Substantia nigra (tissue), 51 donors: ENCODE measurements at places on chromosomes 7 and 10.

GRCh38 chr7:76262683-76263402 is 39.6 kb upstream of the HSPB1 start:
- peak; percentile 43 for DNase-seq

DNA sequence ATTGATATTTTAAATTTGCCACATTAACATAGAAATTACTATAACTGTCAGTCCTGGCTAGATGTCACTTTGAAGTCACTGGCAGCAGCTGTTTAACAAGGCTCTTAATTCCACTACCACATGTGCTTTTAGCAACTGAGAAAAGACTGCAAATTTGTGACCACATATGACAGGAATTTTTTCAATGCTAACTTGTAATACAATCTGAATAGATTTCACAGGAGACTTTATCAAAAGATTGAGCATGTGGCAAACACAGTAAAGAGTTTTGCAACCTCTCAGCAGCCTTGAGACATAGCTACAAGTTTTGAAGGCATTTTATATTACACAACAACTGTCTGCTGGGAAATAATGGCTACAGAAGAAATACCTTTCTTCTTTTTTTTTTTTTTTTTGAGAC is 73.0 kb downstream of the MICU1 start:
- no peak for DNase-seq

- peak; percentile 12 for DNase-seq
These were observed 5.0 kb downstream of the LRRC27 start for GRCh38 chr10:132336919-132337407.

DNA sequence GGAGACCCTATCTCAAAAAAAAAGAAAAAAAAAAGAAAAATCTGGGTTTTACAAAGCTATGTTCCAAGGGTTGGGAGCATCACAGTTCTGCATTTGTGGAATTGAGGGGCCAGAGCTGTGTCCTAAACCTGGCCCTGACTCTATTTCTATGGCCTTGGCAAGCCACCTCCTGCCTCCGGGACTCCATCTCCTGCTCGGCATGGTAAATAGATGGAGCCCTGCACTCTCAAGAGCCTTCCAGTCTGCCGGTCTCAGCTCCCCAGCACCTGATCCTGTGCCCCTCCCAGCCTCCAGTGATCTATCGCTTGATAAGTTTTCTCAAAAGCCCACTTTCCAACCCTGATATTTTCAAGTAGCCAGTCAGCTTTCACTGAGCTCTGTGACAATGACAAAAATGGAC is 43.0 kb downstream of the KCNH2 start:
- DNase-seq: no peak

GRCh38 chr10:86259901-86260562 is 106.6 kb downstream of the GRID1 start:
- DNase-seq: no peak

GRCh38 chr10:104247513-104248146 is 7.1 kb upstream of the GSTO1 start:
- no peak for DNase-seq

GRCh38 chr7:114531326-114531725 is 116.7 kb downstream of the FOXP2 start:
- no peak for DNase-seq

- no peak for DNase-seq
These were observed 551.7 kb downstream of the HTR7 start for GRCh38 chr10:90306187-90306586.

GRCh38 chr10:126294451-126294850 is 93.8 kb downstream of the ADAM12 start:
- DNase-seq: no peak

GRCh38 chr10:49552277-49552676 is 13.4 kb upstream of the ERCC6 start:
- DNase-seq: no peak

- DNase-seq: no peak
These were observed 1.2 kb downstream of the KLF6 start for GRCh38 chr10:3783682-3784432.

DNA sequence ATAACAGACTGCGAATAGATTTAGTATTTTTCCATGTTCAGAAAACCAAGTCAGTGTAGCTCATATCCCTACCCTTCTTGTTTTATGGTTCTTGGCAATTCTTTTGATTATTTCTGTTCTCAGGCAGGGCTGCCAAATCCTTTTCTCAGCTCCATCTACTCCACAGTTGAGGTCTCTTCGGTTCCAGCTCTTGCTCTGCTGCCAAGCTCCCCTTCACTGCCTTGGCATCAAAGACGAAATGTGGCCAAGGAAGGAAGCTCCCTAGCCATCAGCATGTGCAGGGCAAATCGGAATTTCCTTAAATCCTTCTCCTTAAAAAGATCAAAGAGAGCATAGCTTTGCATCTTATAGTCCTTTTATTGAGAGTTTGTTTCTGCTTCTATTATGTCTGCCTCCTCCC is 116.4 kb upstream of the NOBOX start:
- DNase-seq: peak; percentile 3

DNA sequence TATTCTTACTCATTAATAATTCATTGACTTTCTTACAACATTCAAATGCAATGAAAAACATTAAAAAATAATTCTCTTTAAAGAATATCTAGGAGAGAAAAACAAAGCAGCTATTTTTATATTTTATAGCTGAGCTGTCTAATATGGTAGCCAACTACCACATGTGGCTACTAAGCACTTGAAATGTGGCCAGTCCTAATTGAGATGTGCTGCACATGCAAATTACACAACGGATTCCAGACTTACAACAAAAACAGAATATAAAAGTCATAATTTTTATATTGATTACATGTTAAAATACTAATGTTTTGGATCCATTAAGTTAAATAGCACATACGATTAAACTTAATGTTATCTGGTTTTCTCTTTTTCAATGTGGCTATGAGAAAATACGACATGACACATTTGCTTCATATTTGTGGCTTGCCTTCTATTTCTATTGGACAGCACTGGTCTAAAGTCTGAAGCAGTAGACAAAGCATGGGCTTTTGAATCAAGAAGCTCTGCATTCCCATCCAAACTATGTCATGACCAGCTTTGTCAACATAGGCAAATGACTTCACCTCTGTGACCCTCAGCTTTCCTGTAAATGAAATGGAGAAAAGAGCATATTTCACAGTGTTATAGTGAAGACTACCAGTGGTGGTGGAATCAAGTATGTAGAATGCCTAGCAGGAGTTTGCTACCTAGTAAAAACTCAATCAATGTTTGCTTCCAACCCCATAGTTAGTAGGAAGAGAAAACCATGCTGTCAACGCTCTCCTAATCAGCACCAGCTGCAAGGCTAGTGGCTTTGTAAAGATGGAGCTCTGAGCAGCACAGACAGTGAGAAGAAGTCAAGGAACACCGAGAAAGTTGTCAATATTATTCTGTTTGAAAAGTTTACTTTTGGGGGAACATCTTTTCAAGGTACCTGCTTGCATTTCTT is 37.1 kb upstream of the GDF10 start:
- DNase-seq: no peak

DNA sequence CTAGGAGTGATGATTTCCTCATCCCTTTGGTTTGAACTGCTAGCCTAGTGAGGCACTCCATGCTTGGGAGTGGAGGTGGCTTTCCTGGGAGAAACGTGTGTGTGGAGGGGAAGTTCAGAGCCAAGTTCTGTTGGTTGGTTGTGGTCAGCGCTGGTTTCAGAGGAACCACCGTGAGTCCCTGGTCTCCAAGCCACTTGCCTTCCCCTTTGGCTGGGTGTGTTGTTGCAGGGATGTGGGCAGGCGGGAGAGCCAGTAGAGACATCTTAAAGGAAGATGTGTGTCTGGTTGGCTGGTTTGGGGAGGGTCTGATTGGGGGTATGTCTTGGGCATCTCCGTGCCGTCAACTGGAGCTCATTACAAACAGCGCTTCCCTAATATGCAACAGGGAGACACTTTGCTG is 130.8 kb upstream of the TCF7L2 start:
- no peak for DNase-seq

GRCh38 chr10:47367646-47368045 is 16.4 kb downstream of the ZNF488 start:
- no peak for DNase-seq

DNA sequence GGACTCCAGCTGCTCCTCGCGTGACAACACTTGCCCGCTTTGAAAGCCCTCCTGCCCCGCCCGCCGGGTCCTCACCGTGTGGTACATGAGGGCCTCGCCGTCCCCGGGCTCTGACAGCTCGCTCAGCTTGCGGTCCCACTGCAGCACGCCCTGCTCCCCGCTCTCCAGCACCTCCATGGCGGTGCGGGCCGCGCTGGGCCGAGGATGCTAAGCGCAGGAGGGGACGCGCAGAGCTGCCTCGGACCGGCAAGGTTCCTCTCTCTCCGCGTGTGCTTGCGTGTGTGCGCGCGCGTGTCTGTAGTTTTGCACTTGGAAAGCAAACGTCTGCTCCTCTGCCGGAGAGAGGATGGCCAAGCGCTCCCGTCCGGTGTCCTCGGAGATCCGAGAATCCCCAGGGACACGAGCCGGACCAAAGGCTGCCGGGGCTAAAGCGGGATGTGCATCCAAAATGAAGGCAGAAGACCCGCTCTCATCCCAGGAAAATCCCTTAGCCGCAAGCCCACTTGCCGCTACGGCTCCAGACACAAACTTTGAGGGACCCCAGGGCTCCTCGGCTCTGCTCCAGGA is at the start of gene CREB3L2:
Gene CREB3L2 (minus strand): TSS at position 558 of the 567 bp plus-strand sequence. CDS start 381 bp downstream, at position 177.
- DNase-seq: peak; percentile 73

DNA sequence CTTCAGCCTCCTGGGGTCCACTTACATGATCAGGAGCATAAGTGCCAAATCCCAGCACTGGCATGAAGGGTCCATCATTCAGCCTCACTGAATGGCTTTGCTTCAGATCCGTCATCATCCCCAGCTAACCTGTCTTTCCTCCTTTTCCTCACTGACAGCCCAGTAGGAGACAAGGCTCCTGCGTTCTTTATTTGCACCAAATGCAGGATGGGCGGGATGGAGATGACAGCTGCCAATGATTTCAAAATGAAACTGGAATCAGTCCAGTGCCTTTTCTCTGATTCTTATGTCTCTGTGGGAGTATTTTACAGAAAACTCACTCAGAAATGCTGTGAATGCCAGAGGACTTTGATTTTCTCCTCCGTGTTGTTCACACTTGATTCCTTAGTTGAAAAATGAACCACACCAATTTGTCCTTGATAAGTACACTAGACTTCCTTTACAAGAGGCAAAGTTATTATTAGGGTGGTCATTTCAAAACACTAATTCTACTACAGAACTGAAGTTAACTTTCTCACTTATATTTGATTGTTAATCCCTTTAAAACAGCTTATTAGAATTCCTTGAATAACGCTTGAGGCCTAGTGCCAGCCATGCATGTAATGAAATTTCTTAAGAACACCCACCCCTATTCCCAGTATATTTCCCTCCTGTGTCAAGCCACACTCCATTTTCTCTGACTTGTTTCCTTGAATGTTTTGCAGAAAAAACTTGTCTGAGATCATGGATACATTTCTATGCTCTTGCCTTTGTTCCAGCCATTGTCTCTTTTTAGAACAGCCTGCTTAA is at the start of gene AKR1C8:
Gene AKR1C8 (minus strand): TSS at position 164 of the 789 bp plus-strand sequence. CDS start 46 bp downstream, at position 118.
- no peak for DNase-seq

DNA sequence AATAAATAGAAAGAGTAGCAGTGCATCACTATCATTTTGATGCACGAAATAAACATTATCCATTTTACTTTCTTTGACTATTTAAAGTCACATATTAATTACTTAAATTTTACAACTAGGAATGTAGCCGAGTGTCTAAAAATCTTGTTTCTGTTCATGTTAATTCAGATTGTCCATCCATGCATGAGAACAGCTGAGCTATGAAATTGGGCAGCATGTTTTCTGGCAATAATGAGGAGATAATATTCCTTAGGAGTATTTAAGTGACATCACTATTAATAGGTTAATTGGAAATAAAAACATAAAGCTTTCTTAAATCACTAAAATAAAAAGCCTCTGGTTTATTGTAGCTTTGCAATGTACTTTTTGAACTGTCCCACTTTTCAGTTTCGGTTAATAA is 293.8 kb downstream of the PHTF2 start:
- DNase-seq: no peak

DNA sequence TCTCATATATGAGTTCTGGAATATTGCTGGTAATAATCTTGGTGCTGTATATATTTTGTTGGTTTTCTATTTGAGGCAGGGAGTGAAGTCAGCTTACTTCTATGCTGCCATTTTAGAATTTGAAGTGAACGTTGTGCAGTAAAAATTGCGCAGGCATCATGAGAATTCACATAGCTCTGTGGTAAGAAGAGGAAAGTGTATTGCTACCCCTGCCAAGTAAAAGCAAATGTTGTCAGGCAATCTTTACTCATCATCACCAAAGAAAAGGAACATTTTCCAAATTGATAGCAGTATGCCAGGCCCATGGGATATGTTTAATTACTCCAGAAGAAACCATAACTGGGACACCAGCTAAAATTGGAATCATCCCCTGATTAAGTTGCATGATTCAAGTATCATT is 13.4 kb downstream of the FEZF1 start:
- DNase-seq: no peak

DNA sequence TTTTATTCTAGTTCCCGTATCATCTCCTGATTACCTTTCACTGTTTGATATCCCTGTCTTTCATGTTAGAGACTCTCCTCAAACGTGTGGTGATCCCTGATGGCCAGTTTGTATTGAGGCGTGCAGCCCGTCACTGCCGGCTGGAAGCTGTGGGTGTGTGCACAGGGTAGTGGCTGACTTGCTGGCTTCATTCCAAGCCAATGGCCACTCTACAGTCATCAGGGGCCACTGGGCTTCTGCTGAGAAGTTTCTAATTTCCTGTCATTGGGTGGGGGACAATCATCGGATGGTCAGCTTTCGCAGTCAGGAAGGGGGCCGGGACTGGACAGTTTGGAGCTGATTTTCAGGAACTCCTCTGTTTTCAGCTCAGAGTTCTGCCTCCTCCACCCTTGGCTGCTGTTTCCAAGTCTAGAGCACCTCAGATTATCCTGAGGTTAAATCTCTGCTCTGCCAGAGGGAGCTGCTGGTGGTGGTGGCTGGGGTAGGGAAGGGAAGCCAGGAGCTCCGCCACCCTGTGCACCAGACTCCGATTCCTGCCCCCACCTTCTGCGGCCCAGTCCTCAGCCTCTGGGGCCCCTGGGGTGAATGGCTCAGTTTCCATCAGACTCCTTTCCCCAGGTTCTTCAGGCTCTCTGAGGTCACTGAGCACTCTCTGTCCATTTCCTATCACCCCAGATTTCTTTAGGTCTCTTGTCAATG is 34.9 kb downstream of the BAIAP2L1 start:
- no peak for DNase-seq

DNA sequence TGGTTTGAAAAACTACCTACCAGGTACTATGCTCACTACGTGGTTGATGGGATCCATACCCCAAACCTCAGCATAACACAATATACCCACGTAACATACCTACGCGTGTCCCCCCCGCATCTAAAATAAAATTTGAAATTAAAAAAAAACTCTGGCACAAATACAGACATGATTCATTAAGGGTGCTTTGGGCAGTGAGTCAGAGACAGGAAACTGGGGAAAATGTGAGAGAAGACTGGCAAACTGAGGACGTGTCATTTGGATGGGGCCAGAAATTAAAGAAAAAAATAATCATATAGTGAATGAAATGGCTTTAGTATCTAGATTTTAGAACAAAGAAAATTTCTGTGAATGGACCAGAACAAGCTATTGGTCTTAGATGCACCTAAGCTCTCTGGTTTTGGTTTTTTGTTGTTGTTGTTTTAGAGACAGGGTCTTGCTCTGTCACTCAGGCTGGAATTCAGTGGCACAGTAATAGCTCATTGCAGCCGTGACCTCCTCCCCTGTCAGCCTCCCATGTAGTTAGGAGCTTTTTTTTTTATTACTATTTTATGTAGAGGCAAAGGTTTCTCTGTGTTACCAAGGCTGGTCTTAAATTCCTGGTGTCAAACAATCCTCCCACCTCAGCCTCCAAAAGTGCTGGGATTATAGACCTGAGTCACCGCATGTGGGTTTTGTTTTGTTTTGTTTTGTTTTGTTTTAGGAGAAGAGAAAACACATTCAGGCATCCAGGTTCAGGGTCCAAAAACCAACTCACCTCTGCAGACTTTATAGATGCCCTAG is 5.9 kb upstream of the PRSS58 start:
- DNase-seq: no peak
